SW 1271 (cell line): ENCODE measurements at places on chromosomes 5 and 9.

GRCh38 chr5:38535248-38535750 is 21.1 kb downstream of the LIFR start:
- DNase-seq, result no peak

DNA sequence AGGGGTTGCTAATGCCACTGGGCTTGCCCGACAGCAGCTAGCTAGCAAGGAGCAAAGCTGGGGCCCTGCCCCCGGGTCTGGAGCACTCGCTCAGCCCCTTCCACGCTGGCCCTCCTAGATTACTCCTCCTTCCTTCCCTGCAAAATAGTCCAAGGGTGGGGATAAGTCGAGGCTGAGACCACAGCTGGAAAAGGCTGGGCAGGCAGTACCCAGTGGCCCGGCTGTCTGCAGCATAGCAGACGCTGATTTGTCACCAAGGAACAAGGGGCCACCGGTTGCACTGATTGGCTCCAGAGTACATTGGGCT is 73.9 kb downstream of the ADAMTS2 start:
- no peak for DNase-seq

DNA sequence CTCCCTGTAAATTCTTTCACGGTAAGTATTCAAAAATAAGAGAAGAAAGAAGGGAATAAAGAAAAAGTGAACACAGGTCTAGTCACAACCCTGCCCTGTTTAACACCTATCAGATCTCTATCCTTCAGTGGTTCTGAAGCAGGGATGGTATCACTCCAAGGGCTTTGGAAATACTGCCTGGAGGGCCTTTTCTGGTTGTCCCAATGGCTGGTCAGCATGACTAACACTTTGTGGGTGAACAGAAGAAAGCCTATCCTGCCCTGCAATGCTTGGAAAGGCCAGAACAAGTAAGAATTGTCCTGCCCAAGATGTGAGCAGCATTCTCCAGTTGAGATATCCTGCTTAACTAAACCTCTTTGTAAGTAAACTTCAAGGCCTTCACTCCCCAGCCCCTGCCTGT is 124.9 kb downstream of the TMEM167A start:
- no peak for DNase-seq

GRCh38 chr9:114804505-114804904 is 1.3 kb downstream of the TNFSF15 start:
- DNase-seq, result no peak

GRCh38 chr5:5404381-5404780 is 18.1 kb upstream of the ICE1 start:
- no peak for DNase-seq

GRCh38 chr5:104344809-104345208 is 782.2 kb upstream of the NUDT12 start:
- DNase-seq, result no peak

DNA sequence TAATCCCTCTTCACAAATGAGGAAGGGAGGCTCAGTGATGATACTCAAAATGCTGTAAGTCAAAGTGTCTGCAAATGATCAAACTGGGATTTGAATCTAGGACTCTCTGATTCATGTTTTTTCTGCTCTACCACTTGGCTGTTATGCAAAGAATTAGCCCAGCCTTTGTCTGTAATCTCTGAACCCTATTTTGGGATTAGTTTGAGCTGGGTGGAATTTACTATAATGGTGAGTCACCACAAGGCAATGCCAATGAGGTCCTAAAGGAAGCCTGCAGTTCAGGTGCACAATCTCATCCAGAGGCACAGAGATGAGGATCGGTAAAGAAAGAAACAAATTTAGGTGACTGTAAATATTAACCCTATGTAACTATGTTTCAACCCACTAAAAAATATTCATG is 29.2 kb downstream of the RFK start:
- no peak for DNase-seq

GRCh38 chr9:63817622-63818518 is 1467.1 kb downstream of the FOXD4L5 start:
- no peak for DNase-seq

GRCh38 chr9:114606597-114607207 is 4.4 kb upstream of the TMEM268 start:
- DNase-seq, result no peak
